Activated CD4-positive, alpha-beta T cell treated with anti-CD3 and anti-CD28 coated beads, Interleukin-10, Interleukin-2, amounts not matched to agents 100 ng/mL and 50 ng/mL, durations not matched to agents 16 hours and 8 hours (primary cell): ENCODE measurements at places on chromosomes 7 and 10.

- DNase-seq = no peak
These were observed 492.1 kb downstream of the DNAJB6 start for GRCh38 chr7:157828881-157829280.

GRCh38 chr7:47331179-47331565 lies 250.7 kb downstream of the TNS3 start:
- no peak for DNase-seq

DNA sequence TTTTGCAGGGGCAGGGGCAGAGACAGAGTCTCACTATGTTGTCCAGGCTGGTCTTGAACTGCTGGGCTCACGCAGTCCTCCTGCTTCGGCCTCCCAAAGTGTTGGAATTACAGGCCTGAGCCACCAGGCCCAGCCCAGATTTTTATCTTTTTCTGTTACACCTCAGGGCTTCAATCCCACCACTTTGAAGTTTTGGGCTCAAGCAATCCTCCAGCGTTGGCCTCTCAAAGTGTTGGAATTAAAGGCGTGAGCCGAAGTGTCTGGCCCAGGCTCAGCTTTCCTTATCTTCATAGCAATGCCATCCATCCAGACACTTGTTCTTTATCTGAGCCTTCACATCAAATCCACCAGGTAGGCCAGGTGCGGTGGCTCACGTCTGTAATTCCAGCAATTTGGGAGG lies 4.1 kb downstream of the TAF6 start:
- DNase-seq = no peak

DNA sequence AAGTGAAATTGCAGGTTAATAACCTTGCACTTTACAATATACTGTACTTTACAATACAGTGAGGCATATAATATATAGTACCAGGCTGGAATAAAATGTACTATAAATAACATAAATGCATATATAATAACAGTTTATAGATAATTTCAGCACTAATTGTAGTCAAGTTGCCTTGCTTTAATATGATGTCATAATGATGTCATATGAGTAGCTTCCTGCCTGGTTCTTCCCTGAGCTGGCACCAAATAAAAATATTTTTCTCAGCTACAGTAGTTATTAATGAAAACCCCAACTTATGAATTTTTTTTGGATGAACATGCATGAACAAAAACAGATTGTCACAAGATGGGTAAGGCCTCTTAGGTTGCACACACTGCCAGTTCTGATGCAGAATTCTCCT lies 816.7 kb downstream of the XPNPEP1 start:
- no peak for DNase-seq

DNA sequence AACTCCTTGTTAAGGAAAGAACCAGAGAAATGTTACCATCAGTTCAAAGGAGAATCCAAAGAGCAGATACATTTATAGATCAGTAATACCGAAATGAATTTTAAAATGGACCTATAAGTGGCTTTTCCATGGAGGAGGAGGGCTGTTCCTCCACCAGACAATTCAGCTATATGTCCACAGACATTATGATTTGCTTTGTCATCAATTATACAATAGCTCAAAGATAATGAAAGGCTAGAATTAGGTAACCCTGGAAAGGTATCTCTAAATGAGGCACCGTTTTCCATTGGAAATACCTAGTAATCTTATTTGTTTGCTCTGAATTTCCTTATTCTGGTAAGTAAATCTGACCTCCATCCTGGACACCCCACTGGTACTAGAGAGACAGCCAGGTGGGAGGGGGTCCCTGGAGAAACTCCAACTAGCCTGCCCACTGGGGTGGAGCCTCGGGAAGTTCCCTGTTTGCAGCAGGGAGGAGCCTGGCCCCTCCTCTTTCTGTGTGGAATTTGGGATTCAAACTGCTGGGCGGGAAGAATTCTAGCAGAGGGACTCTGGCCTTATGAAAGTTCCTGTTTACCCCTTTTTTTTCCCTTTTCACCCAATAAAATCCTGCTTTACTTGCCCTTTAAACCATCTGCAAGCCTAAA lies 218.0 kb downstream of the PHF14 start:
- no peak for DNase-seq

- DNase-seq = no peak
These were observed 25.0 kb downstream of the SEC61A2 start for GRCh38 chr10:12154516-12154915.

GRCh38 chr10:82982110-82982608 lies 1107.2 kb downstream of the NRG3 start:
- no peak for DNase-seq

DNA sequence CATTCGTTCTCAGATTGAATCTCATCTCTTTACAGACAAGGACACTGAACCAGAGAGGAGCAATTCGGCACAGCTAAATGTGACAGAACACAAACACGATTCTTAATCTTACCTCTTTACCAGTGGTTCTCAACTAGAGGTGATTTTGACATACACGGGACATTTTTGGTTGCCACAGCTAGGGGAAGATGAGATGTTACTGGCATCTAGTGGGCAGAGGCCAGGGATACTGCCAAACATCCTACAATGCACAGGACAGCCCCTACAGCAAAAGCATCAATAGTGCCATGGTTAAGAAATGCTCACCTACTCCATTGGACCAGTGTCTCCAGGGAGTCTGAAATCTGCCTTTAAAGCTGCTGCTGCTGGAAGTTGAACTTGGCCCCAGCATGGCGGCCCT lies 27.3 kb downstream of the PDE1C start:
- DNase-seq = no peak

GRCh38 chr10:53697038-53697437 lies 924.5 kb upstream of the MBL2 start:
- no peak for DNase-seq

GRCh38 chr7:63899691-63900393 lies 98.8 kb upstream of the ZNF722 start:
- DNase-seq = peak; percentile 64

DNA sequence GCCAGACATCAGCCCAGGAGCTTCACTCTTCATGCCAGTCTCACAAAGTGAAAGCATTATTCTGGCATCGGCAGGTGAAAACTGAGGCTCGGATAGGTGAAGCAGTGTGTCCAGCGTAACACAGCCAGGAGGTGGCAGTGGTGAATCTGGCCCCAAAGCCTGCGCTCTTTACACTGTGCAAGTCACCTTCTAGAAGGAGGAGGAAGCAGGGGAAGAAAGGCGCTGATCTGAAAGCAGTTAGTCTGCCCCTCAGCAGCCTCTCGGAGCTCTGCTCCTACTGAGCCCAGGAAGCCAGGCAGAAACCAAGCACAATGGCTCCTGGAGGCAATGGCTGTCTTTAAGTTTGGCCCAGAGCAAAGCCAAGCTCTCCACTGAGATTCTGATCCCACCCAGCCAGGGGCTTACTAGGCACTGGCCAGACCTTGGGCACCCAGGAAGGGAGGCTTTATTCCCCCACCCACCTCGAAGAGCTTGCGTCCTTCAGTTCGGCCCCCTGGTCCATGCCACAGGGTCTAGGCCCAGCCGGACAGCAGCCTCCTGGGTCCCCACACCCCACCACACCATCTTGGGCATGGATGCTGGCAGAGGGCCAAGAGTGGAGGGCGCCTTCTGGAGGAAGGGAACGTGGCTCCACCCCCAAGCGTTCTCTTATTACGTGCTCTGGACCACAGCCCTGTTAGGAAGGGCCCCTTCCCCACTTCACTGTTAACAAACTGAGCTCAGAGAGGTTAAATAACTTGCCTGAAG lies 104.5 kb downstream of the GRID1 start:
- peak; percentile 36 for DNase-seq

GRCh38 chr10:110307805-110308204 lies 3.1 kb upstream of the SMNDC1 start:
- DNase-seq = no peak

- DNase-seq = no peak
These were observed 65.6 kb downstream of the SCRN1 start for GRCh38 chr7:29924006-29924405.

DNA sequence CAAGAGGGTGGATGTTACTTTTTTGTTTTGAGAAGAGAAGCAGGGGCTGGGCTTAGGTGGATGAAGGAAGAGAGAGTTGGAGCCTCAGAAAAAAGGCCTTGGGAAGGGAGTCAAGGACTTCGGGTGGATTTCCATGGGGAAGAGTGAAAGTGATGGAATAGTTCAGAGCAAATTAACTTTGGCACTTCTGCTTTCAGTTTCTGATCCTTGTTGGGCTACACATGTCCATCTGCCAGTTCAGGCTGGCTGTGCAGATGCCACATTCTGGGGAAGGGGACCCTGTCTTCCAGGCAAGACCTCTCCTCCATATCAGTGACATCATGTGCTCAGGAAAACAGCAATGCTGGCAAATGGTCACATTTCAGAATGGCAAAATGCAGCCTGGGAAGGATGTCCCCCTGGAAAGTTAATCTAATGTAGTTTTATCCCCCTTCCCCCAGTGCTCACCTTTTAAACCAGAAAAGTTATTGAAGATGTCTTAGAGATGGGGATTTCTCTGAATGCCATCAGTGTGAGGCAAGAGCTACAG lies 86.0 kb downstream of the WDFY4 start:
- DNase-seq = no peak

- DNase-seq = no peak
These were observed 62.5 kb downstream of the SGMS1 start for GRCh38 chr10:50561266-50561665.

DNA sequence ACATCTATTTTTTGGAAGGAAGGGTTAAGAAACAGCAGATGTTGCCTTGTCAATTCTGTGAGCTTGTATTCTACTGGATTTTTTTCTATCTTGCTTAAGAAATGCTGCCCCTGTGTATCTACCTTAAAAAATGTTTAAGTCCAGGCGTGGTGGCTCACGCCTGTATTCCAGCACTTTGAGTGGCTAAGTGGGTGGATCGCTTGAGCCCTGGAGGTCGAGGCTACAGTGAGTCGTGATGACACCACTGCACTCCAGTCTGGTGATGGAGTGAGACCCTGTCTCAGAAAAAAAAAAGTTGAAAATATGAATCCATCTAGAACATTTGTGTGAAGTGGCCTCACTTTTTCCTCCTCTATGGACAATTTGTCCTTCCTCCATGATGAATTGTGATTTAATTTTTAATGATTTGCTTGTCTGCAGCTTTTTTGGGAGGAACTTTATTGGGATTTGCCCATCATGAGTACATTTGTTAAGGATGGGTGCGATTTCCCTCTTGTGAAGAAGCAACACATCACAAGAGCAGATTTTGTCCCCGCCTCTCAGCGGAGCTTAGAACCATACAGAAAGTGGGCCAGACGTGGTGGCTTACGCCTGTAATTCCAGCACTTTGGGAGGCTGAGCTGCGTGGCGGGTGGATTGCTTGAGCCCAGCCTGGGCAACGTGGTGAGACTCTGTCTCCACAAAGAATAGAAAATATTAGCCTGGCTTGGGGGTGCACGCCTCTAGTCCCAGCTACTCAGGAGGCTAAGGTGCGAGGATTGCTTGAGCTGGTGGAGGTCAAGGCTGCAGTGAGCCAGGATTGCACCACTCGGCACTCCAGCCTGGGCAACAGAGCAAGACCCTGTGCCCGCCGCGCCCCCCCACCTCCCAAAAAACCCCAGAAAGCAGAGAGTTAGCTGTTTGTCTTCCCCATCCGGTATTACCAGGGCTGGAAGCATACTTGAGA lies 57.7 kb downstream of the DNAJB6 start:
- DNase-seq = no peak

GRCh38 chr7:96976106-96976505 lies 29.2 kb upstream of the DLX6 start:
- no peak for DNase-seq

GRCh38 chr7:99014113-99014985 lies 129.6 kb downstream of the SMURF1 start:
- DNase-seq = no peak

DNA sequence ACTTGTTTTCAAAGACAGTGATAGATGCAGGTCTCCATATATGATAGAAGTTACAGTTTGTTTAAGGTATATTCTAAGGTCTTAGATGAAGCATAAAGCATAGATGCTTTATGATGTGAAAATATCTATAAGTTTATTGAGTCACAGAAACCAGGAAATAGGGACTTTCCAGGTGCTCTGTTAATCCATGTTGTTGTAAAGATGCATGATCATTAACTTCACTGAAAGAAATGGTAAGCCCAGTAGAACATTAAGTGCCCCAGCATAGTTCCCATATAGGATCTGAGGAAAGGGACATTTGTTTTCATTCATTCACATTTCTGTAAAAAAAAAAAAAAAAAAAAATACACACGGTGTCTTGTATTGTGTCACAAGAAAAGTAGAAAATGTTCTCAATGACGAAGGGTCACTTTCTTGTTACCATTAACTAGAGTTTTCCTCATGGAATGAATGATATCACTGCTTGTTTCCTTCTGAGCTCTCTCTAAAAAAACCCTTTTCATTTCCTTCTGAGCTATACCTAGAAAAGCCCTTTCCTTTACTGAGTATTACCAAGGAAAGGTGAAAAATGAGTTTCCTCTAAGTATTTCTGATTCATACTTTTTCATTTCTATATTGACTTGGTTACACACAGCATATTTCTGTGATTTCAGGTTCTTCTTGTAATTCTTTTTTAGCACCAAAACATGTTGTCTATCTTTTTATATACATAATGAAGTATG lies 105.2 kb downstream of the MACC1 start:
- DNase-seq = peak; percentile 16

- no peak for DNase-seq
These were observed 29.0 kb upstream of the MGMT start for GRCh38 chr10:129438024-129438423.

GRCh38 chr10:132617737-132618052 lies 80.1 kb downstream of the INPP5A start:
- no peak for DNase-seq

GRCh38 chr10:129766611-129767550 lies 197.2 kb downstream of the EBF3 start:
- no peak for DNase-seq

DNA sequence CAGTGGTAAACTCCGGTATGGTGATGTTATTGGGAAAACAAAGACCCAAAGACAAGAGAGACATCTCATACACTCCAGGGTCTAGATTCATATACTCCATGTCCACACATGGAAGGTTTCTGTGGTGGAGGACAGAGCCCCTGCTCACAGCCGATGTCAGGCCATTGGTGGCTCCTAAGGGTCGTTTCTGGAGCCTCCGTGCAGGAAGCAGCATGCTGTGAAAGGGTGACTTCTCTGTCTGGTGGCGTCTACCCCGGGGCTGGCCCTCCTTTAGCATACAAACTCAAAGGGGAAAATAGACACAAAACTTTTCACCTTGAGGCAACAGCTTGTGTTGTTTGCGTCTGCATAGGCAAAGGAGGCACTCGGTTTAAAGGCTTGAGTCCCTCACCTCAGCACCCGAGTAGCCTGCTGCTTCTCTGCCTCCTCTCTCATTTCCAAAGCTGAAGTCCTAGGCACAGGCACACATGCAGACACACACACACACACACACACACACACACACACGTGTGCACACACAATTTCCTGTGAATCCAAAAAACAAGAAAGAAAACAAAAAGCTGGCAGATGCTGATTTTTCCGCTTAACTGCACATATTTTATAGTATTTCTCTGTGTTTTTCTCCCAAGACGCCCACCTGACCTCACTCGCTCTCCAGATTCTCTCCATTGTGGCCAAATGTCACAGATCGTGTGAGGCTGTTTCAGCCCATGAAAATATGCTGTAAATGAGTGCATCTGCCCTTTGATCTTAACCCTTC lies 601.4 kb upstream of the MGMT start:
- no peak for DNase-seq

- no peak for DNase-seq
These were observed 28.0 kb downstream of the DNAJC1 start for GRCh38 chr10:21975378-21975990.
